ENCODE measurements at places on chromosomes 4 and X.

DNA sequence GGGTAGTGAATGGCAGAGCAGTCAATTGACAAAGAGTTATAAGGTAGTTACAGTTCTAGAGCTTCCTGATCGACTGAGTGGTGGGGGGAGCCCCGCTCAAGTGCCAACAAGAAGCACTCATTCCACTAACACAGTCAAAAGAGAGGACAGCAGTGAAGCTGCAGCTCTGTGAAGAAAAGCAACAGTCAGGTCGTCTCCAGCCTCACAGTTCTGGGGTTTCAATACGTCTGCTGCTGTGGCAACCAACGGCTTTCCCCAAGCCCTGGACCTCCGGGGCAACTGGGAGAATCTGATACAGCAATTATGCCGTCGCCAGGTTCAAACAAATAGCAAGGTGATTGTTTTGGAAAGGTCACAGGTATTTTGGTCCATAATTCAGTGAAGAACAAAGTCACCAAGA is 30.8 kb downstream of the GPM6B start:
- DNase-seq = no peak

- DNase-seq = no peak
Observed at GRCh38 chrX:134847133-134847532, 143.7 kb upstream of the SMIM10 start.

DNA sequence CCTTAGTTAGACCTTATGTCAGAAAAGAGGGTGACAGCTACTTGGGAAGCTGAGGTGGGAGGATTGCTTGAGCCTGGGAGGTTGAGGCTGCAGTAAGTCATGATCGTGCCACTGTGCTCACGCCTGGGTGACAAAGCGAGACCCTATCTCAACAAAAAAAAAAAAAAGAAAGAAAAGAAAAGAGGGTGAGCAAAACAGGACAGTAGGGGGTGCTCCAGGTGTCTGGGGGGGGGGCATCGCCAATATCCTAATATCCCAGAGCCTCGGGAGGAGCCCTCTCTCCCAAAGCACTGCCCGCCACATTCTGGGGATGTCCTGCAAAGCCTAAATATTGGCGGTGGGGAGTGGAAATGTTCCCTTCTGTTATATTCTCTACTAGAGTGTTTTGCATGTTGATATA is 120.9 kb upstream of the TBL1X start:
- no peak for DNase-seq

GRCh38 chr4:7539659-7540058 is 104.9 kb upstream of the PSAPL1 start:
- peak; percentile 65 for DNase-seq

DNA sequence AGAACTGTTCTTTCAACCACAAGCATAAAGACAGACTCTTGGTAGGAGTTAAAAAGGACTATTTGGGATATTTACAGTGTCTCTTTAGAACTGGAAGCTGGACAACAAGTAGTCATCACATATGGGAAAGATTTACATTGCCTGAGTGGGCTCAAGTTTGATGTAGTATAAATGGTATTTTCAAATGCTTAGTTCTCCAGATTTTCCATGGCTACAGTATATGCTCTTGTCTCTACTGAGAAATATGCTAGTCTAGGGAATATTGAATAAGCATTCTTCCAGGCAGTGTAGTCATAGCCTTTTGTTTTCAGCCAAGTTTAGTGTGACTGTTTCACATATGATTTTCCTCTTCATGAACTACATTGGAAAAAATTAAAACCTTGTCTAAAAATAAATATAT is 315.6 kb downstream of the ARHGAP24 start:
- no peak for DNase-seq

GRCh38 chrX:150508451-150509367 is 59.7 kb upstream of the MTM1 start:
- no peak for DNase-seq

- no peak for DNase-seq
Observed at GRCh38 chr4:162274354-162274753, 110.6 kb upstream of the FSTL5 start.

DNA sequence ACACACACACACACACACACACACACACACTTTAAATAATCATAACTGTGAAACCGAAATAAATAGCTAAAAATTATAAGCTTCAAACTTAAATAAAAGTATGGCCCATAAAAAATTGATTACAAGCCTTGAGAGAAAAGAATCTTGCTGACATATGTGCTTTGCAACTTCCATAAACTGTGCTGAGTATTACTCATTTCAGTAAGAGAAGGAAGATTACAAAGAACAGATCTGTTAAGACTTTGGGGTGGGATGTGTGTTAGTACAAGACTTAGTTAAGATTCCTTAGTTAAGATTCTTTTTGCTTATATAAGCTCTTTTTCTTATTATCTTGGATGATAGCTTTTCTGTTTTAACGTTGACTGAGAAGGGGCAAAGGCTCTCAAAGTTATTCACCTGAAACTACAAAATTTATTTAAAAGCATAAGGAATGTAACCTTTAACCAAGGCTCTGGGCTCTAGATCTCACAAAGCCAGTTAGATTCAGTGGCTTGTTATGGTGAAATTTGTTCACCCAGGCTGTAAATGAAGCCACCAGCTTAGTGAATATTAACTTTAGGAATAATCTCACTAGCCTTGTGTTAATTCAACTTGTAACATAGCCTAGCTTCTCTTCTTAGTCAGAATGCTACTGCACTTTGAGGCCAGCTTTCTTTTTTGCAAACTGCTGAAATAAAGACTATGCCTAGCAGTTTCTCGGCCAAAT is 58.2 kb downstream of the ARSJ start:
- no peak for DNase-seq

DNA sequence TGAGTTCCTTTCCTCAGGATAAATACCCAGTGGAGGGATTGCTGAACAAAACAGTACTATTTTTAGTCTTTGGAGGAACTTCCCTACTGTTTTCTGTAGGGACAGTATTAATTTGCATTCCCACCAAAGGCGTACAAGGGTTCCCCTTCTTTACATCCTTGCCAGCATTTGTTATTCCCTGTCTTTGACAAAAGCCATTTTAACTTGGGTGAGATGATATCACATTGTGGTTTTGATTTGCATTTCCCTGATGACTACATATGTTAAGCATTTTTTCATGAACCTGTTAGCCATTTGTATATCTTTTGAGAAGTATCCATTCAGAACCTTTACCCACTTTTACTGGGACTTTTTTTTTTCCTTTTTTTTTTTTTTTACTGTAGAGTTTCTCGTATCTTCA is 126.2 kb upstream of the ANXA10 start:
- DNase-seq = no peak

GRCh38 chr4:111618908-111619307 is 526.3 kb upstream of the FAM241A start:
- no peak for DNase-seq

- DNase-seq = no peak
Observed at GRCh38 chr4:146134761-146135445, 40.6 kb upstream of the LSM6 start.

DNA sequence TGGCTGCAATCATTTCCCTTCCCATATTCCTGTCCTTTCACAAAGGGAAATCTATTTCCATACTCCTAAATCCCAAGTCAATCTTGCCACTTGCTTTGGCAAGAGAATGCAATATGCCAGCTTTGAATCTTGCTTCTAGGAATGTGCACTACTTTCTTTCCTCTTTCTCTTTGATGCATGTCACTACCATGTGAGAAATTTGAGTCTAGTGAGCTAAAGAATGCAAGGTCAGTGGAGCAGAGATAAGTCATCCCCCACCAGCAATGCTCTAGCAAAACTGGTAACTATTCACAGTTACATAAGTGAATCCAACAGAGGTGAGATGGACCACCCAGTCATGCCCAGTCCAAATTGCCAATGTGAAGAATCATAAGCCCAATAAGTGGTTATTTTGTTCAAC is 910.4 kb downstream of the RAB28 start:
- DNase-seq = no peak

DNA sequence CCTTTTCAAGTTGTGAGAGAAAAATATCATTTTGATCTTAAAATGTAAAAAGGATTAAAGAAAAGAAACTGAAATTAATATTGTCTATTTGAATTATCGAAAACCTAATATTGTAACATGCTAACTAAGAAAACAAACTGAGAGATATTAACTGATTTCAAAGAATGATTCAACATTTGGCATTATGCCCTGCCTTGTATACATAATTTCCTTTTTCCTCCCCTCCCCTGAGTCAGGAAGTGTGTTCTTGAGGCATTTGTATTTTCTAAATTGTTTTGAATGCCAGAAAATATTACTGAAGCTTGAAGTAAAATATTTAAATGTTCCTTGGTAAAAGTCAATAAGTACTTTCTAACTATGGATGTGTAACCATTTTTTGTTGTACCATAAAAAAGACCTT is 49.4 kb downstream of the RPS6KA3 start:
- no peak for DNase-seq

GRCh38 chr4:20565075-20565721 is 135.1 kb upstream of the PACRGL start:
- DNase-seq = no peak

DNA sequence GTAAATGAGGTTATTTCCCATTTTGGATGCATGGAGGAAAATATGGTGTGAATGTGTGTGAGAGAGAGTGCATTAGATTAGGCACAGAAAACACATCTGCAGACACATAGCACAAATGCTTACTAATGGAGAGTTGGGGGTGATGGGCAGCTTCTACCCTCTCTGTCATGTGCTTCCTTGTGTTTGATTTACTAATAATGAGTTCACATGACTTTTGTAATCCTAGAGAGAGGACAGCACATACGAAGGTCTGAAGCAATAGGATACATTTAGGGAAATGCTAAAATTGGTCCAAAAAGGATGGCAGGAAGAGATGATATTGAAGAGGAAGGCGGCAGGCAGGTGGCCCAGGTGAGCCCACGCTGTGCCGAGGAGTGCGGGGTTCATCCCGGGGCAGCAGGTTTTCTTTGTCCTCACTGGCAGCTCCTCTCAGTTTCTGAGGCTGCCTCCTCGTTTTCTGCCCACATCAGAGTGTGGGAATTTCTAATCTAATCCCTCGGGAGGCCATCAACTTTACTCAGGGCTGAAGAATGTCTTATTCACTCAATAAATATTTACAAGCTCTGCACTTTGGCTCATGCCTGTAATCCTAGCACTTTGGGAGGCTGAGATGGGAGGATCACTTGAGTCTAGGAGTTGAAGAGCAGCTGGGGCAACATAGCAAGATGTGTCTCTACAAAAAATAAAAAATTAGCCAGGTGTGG is 15.9 kb upstream of the MAP9 start:
- no peak for DNase-seq

DNA sequence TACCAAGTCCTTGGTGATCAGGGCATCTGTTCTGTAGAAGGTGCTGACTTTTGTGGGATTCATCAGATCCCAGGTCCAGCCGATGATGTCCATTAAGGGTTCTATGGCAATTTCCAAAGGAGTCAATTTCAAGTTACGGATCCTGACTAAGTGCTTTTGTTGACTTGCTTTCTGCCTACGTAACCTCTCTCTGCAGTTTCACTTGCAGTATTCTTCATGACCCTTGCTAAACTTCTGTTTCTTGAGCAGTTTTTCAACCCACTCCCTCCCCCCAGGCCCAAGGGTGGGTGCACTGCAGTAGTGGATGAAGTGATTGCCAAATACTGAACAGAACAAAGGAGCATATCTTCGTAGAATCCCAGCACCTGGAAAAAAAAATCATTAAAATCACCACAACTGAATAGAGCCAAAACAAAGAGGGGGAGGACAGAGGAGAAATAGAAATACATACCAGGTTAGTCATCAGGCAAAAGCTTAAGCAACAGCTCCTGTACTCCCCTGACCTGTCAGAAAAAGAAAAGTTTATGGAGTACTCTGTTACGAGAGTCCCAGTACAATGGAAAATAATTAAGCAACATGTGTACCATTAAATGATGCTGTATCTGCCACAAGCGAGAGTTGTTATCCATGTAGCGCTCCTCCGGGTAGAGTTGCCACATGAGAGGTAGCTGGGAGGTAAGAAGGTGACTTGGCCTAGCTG is 5.8 kb downstream of the CMC4 start:
- no peak for DNase-seq

DNA sequence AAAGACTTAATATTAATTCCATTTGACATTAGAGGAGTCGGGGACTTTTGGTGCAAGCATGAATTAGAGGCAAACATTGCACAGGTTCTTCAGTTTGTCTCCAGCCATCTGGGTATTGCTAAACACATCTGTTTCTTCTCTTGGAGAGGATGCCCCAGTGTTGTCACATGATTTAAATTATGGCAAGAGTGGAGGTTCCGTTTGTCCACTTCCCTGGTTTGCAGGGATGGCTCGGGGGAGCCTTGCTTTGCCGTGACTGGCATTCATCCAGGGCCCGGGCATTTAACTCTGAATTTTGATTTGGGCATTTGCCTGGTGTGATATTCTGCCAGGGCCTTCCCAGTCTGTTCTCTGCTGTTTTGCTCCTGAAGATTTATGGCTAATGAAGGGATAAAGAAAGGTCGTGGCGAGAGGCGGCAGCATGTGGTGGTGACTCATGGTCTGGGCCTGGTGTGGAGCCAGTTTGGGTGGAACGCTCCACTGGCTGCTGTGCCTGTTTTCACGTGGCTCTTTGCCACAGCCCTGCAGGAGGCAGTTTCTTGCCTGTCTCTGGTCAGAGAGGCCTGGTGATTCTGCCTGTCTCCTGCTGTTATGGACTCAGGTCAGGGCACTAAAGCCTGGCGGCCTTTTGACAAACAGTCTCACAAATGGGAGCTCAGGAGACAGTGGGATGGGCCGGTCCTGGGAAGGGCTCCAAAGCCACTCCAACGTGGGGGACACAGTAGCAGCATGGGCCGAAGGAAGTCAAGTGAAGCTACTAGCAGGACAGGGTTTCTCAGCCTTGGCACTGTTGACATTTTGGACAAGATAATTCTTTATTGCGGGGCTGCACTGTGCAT is 99.4 kb upstream of the PGRMC2 start:
- no peak for DNase-seq

DNA sequence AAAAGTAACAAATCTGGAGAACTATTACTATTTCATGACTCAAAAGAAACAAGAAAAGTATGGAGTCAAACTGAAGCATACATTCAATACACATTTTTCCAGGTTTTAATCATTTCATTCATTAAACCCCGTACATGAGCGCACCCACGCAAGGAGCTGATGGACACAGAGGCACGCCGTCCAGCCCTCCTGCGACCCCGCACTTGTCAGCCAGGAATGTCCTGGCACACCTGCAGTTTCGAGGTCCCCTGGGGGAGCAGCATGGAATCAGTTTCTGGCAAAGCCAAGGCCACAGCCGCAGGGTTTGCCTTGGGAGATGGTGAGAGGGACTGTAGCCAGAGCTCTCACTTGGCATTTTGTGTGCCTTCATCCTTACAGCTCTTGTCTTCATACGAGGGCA is 12.8 kb upstream of the SLC2A9 start:
- DNase-seq = no peak

DNA sequence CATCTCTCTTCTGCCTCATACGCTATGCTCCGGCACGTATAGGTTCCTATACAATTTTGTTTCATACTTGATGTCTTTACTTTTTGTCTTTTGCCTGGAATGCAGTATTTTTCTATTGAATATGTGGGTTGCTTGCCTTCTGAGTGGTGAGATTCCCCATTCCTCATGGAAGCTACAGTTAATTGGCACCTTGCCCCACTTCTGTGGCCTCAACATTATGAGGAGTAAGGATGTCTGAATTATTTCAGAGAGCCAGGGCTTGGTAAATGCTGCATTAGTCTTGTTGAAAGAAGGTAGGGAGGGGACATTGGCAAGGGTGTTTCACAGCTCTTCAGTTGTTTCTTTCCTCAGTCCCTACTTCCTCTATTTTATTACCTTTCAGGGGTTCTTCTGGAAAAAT is 23.0 kb downstream of the CDKL5 start:
- no peak for DNase-seq
